ENCODE measurements at places on chromosomes 7 and 10. TPM values are rescaled to one million over a fixed set of nuclear protein-coding genes. Genes with fewer than 3 reads are reported as not detected.

The SAMD8 gene
- total RNA-seq, result 7.6 TPM

The COL13A1 gene
- total RNA-seq, result 0.19 TPM

The TMEM225B gene
- 1.5 TPM for total RNA-seq

The CLCN1 gene
- 0.09 TPM for total RNA-seq

The PHKG1 gene
- 0.85 TPM for total RNA-seq

The SFRP4 gene
- total RNA-seq, result 0.80 TPM

The CHST12 gene
- 5.8 TPM for total RNA-seq

The CNPY1 gene
- total RNA-seq, result not detected

The ADARB2 gene
- 2.5 TPM for total RNA-seq

The ACTL6B gene
- total RNA-seq, result 0.05 TPM

The OR2F1 gene
- not detected for total RNA-seq

The SLC39A12 gene
- 0.05 TPM for total RNA-seq

The ECD gene
- 26.5 TPM for total RNA-seq

The MBL2 gene
- 0.05 TPM for total RNA-seq

The CYP26A1 gene
- total RNA-seq, result 1.2 TPM

The EGR2 gene
- total RNA-seq, result 6.6 TPM

The SDK1 gene
- 3.2 TPM for total RNA-seq

The ADAP1 gene
- total RNA-seq, result 6.2 TPM

The NEBL gene
- 7.6 TPM for total RNA-seq

The SPDYE16 gene
- 0.14 TPM for total RNA-seq

The GDF2 gene
- not detected for total RNA-seq

The LRMDA gene
- total RNA-seq, result 2.5 TPM

The DNAH11 gene
- 4.9 TPM for total RNA-seq

The FAM25C gene
- total RNA-seq, result 0.57 TPM

The RNLS gene
- total RNA-seq, result 4.3 TPM

The OR13A1 gene
- total RNA-seq, result 0.28 TPM

The APBB1IP gene
- total RNA-seq, result 46.2 TPM

The LEP gene
- 0.05 TPM for total RNA-seq

The SORBS1 gene
- 1.9 TPM for total RNA-seq

The WASHC2A gene
- total RNA-seq, result 28.6 TPM

The SYT15 gene
- 0.80 TPM for total RNA-seq

The MYL10 gene
- total RNA-seq, result not detected

The RBM33 gene
- total RNA-seq, result 58.5 TPM

The AP1S1 gene
- total RNA-seq, result 27.9 TPM

The TMEM236 gene
- 0.24 TPM for total RNA-seq

The LRRC18 gene
- total RNA-seq, result 0.05 TPM

The AS3MT gene
- total RNA-seq, result 5.2 TPM

The PRKAR2B gene
- 3.5 TPM for total RNA-seq

The ANXA8 gene
- total RNA-seq, result 6.9 TPM

The FRMD4A gene
- 16.2 TPM for total RNA-seq

The NEUROG3 gene
- not detected for total RNA-seq

The KIAA1549 gene
- total RNA-seq, result 1.9 TPM

The COL26A1 gene
- 3.0 TPM for total RNA-seq

The MEIG1 gene
- total RNA-seq, result 0.76 TPM

The AKR1C4 gene
- not detected for total RNA-seq

The C10orf62 gene
- total RNA-seq, result not detected

The OPN4 gene
- under 0.01 TPM for total RNA-seq

The CALML3 gene
- 144 TPM for total RNA-seq

The ZNF485 gene
- 3.5 TPM for total RNA-seq

The VPS37D gene
- 1.2 TPM for total RNA-seq

The EN2 gene
- total RNA-seq, result under 0.01 TPM
